ENCODE measurements at places on chromosomes 7 and 10.

DNA sequence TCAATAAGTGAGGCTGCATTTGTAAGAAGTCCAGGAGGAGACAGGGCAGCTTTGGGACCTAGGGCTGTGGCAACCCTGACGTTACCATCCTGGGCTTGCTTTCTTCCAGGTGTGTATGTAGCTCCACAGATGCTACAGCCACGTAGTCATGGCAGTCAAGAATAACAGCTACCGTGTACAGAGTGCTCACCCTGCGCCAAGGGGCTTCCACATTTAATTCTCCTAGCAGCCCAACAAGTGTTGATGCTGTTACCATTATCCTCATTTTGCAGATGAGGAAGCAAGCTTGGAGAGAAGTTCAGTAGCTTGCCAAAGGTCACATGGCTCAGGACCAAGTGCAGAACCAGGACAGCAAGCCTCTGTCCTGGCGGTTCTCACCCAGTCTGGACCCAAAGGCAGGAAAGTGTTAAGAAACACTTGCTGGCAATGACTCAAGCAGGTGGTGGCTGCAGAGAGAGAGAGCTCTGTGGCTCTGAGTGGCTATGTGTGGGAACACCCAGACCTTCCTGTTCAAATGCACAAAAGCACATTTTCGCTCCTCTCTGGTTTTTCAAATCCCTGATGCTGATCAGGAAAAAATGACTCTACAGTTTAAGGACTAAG, 89.8 kb downstream of the CREM start:
- no peak for DNase-seq

DNA sequence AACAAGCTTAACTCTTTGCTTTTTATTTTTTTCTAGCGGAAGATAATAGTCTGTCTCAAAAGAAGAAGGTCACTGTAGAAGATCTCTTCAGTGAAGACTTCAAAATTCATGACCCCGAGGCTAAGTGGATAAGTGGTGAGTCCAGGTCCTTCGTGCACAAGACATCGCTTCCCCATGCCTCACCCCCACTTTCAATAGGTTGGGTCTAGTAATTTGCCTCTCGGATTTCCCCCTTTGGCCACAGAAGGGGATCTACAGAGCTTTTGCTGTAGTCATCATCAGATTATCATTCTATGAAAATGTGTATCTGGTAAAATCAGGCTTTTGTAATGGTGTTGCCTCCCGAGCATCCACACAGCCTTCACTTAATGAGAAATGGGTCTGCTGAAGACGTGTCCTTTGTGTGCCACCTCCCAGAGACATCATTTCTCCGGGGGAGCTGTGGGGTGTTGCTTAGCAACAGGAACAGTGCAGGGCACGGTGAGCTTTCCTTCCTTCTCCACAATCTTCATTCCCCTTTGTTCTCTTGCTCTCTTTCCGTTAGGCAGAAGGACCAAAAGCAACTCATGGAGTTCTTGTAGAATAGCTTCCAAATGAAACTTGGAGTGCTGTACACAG, 422.8 kb downstream of the DPP6 start:
- no peak for DNase-seq

- DNase-seq: peak; percentile 14
These were observed 218.2 kb upstream of the MDFIC start for GRCh38 chr7:114703677-114704076.

- no peak for DNase-seq
These were observed 74.6 kb upstream of the C7orf33 start for GRCh38 chr7:148515728-148516695.

- no peak for DNase-seq
These were observed 26.7 kb downstream of the SVIL start for GRCh38 chr10:29608062-29608461.

- DNase-seq: no peak
These were observed 322.1 kb upstream of the RNF32 start for GRCh38 chr7:156318426-156318825.

DNA sequence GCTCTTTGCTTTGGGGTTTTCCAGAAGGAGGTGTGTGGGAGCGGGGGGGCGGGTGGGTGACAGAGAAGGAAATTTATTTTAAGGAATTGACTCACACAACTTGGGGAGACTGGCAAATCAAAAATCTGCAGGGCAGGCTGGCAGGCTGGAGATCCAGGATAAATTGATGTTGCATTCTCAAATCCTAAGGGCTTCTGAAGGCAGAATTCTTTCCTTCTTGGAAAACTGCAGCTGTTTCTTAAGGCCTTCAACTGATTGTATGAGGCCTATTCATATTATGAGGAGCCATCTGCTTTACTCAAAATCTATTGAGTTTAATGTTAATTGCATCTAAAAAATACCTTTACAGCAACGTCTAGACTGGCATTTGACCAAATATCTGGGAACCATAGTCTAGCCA, 1528.8 kb upstream of the LRRTM3 start:
- no peak for DNase-seq

- DNase-seq: no peak
These were observed at the start of gene GIMAP2 for GRCh38 chr7:150685219-150686029. GIMAP2 (plus strand) TSS chr7:150685706; CDS start chr7:150687060, 1,354 bp downstream.

DNA sequence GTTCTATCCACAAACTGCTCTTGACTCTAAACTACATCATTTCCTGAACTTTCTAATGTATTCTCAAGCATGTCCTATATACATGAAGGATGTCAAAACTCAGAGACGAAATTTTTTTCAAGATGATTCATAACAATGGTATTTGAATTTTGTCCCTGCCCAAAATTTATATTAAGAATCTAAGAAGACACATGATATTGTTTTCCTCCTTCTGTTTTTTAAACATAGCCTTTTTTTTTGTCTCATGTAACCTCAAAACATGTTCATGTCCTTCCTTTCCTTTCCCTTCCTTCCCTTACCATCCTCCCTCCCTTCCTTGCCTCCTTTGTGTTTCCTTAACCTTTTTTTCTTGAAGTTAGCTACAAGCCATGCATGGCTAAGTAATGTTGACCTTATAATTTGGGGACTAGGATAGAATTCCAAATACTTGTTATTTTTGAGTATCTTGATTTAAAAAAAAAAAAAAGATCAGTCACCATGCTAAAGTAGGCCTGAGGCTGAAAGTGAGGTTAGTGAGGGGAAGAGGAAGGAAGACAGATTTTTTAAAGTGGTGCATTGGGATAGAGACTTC, 163.0 kb downstream of the SUGCT start:
- peak; percentile 51 for DNase-seq

- DNase-seq: peak; percentile 51
These were observed 190.9 kb upstream of the LYZL2 start for GRCh38 chr10:30820261-30820991.

DNA sequence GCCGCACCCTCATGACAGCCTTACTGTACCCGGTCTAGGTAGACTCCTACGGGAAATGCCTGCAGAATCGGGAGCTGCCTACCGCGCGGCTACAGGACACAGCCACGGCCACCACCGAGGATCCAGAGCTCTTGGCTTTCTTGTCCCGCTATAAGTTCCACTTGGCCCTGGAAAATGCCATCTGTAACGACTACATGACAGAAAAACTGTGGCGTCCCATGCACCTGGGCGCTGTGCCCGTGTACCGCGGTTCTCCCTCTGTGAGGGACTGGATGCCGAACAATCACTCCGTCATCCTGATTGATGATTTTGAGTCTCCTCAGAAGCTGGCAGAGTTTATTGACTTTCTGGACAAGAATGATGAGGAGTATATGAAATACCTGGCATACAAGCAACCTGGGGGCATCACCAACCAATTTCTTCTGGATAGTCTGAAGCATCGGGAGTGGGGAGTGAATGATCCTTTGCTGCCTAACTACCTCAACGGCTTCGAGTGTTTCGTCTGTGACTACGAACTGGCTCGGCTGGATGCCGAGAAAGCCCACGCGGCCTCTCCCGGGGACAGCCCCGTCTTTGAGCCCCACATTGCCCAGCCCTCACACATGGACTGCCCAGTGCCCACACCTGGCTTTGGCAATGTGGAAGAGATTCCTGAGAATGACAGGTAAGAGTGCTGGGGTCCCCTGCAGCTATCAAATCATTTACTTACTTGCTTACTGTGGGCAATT, 8.5 kb upstream of the CHCHD1 start:
- DNase-seq: no peak

- no peak for DNase-seq
These were observed 321.0 kb downstream of the C7orf25 start for GRCh38 chr7:42590771-42591310.

GRCh38 chr7:43954524-43955228, 28.4 kb downstream of the UBE2D4 start:
- DNase-seq: no peak

GRCh38 chr7:148871030-148871429, 13.1 kb downstream of the EZH2 start:
- no peak for DNase-seq

DNA sequence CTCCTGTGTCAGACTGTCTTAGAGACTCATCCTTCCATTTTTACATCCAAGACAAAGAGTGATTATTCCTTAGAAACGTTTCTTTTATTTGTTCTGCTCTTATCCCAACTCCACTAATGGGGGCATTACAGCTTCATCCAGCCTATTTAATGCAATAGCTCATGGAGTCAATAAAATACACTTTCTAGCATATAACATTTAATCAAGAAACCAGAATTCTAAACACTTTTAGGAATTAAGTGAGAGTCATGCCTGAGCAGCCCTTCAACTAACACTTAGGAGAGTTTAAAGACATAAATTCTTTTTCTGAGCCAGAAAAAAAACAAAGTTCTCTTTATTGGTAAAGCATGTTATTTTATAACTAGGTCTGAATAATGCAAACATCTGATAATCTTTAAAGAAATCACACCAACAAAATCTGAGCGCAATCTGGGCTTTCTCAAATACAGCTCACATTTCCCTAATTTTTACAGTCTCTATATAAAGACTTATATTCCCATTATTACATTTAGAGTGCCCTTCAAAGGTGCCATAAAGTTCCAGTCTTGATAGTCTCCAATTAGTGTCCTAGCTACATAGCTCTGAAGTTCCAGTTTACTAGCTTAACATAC, 361.7 kb upstream of the HPS1 start:
- no peak for DNase-seq

- DNase-seq: no peak
These were observed 131.5 kb downstream of the ATE1 start for GRCh38 chr10:121796342-121796741.

All from HS-27A (cell line).